ENCODE measurements at places on chromosomes 3 and 15.

DNA sequence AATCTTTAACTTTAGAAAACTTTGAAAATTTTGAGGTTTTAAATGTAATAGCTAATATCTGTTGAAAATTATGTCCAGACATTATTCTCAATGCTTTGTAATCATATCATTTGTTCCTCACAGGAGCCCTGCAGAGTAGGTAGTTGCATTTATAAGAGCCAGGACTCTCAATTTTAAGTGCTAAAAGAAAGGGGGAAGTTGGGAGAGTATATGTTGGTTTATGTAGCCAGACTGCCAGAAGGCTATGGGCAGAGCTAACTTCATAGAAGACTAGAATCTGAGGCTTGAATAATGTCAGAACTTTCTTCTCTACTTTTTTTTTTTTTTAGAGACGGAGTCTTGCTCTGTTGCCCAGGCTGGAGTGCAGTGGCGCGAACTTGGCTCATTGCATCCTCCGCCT, 9.1 kb downstream of the VPS8 start:
- no peak for DNase-seq

- peak; percentile 14 for DNase-seq
These were observed 111.9 kb downstream of the ATG7 start for GRCh38 chr3:11384074-11384473.

- DNase-seq: peak; percentile 87
These were observed 389.4 kb upstream of the TPM1 start for GRCh38 chr15:62653122-62653521.

DNA sequence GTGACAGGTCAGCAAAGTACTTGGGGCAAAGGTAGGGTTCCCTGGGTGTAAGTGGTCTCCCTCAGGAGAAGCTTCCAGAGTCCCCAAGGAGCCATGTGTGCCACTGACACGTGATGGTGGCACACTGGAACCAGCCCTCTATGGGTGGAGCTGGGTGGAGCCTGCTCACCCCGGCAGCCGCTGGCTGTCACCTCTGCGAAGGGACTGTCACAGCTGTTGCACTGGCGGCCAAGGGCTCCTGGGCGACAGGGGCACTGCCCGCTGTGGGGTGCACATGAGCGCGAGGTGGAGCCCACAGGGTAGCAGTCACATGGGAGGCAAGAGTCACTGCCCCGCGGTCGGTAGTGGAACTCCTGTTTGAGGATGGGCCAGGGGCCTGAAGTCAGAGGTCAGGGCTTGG, 12.0 kb downstream of the CELSR3 start:
- DNase-seq: no peak

GRCh38 chr3:195179776-195180489, 91.0 kb downstream of the XXYLT1 start:
- peak; percentile 50 for DNase-seq

DNA sequence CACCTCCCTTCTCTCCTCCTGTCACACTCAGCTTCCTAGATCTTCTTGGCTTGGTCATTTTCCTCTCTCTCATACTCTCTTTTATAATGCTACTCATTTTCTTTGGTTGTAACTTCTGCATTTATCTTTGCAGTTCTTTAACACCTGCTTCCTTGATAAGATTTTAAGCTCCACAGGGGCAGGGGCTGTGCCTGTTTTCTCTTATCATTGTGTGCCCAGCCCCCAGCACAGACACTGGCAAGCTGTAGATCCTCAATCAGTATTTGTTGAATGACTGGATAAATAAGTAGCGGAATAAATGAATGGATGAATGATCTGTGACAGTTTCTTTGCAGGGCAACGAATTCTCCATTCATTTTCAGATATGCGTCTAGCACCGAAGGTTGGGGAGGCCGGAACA, 64.3 kb upstream of the MEX3B start:
- no peak for DNase-seq

DNA sequence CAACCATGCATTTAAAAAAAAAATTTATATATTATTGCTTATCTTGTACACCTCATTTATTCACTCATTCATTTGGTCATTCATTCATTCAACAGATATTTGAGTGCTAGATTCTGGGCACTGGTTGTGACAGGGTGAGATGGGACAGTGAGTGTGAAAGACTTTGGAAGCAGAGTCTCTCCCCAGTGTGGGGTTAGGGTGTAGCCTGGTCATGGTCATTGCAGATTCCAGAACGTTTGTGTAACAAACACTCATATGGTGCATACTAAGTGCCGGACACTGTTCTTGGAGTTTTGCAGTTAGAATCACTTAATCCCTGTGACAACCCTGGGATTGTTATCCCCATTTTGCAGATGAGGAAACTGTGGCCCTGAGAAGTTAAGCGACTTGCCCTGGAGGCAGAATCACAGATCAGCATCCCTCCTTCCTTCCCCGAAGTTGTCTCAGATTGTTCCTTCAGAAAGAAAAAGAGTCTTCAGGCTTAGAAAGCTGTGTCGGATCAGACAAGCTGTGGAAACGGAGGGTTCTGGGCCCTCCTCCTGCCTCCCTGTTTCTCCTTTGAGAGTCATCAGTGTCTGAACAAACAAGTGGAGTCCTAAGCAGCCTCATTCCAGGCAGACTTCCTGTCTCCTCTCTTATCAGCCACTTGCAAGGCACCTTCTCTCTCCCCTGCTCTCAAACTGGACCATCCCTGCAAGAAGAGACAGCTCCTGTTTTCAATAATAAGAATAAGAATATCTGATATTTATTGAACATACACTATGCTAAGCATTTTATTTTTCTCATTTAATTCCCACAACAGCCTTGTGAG, 6.3 kb downstream of the LOXL1 start:
- DNase-seq: no peak

- no peak for DNase-seq
These were observed 31.8 kb downstream of the GSK3B start for GRCh38 chr3:120062474-120062873.

- DNase-seq: peak; percentile 72
These were observed at the start of gene DLG1 for GRCh38 chr3:197298341-197298944. TSS of gene DLG1 (minus strand) at chr3:197298612. CDS start at chr3:197297204, 1,408 bp downstream.

GRCh38 chr15:27617013-27617412, 482.1 kb downstream of the OCA2 start:
- no peak for DNase-seq

- DNase-seq: no peak
These were observed 417 bp downstream of the TBCCD1 start for GRCh38 chr3:186566772-186567071.

DNA sequence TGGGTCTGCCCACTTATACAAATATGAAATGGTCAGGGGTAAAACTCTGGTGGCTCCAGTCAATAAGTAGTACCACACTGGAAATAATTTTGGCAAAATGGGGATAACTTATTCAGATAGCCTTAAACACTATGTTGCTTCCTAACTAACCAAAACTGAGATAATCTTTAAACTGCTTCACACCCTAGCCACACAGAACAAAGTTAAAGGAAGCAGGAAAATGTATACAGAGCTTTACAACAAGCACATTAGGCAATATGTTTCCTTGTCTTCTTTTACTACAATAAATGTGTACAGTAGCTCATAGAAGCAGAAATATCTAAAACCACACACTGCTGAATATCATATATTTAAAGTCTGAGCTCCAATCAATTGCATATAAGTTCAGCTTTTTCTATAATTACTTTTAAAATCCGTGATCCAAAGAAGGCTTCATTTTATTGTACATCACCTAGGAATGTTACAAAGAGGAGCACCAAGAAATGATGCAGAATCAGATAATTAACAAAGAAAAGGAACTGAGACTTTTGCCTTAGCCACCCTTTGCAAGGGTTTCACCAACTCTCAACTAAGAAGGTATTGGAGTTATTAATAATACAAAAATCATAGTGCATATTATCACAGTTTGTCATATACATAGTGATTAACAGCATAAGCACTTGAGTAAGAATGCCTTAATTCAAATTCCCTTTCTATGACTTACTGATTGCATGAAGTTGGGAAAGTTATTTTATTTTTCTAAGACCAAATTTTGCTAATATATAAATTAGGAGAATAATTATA, 9.2 kb upstream of the SSR3 start:
- DNase-seq: no peak

DNA sequence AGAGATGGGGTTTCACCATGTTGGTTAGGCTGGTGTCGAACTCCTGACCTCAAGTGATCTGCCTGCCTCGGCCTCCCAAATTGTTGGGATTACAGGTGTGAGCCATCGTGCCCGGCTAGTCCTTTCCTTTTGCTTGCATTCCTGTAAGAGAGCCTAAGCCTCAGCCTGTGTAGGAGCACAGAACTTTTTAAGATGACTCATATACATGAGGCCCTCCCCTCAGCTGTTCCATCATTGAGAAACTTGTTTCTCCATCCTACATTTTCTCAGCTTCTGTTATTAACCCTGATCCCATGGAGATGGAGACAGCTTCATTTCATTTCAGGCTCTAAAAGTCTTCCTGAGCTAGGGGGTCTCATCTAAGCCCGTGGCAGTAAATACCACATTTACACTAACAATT, 123.3 kb downstream of the PLOD2 start:
- DNase-seq: no peak

GRCh38 chr15:44719293-44719999, 8.1 kb downstream of the B2M start:
- DNase-seq: no peak

GRCh38 chr15:62163397-62164013, 1.6 kb downstream of the C2CD4B start:
- no peak for DNase-seq

Measured in inflammatory macrophage (primary cell).